ENCODE measurements at places on chromosomes 2 and 18. TPM values are rescaled to one million over a fixed set of nuclear protein-coding genes. Genes with fewer than 3 reads are reported as not detected.

GRCh38 chr2:241507430-241508239 lies 749 bp downstream of the STK25 start:
- DNase-seq = peak; percentile 10

- no peak for DNase-seq
Observed at GRCh38 chr2:56267415-56267788, 83.6 kb downstream of the CCDC85A start.

SLC14A1 gene
- not detected for total RNA-seq

GKN1 gene
- total RNA-seq = not detected

ERICH2 gene
- total RNA-seq = 4.7 TPM

NIF3L1 gene
- 24.2 TPM for total RNA-seq

GRCh38 chr2:238557431-238557830 lies 130.7 kb downstream of the ASB1 start:
- no peak for DNase-seq

DNA sequence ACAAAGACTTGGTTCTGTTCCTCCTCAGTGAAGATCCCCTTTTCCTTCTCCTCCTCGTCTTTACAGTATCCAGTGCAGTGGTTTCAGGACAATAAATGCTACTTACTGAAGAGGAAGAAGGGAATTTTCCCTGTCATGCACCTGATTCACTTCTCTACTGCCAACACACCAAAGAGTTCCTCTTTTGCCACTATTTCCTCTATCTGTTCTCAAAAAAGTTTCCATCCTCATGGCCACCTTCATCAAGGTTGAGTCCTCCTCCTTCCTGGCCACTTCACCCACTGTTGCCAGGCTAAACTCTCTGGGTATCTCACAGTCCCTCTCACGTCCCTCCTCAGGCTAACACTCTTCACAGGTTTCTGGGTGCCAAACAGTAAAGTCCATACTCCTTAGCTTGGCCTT lies 41.7 kb downstream of the PLEKHM3 start:
- no peak for DNase-seq

- no peak for DNase-seq
Observed at GRCh38 chr2:120650022-120650644, 85.5 kb upstream of the GLI2 start.

- DNase-seq = no peak
Observed at GRCh38 chr18:419541-420175, 80.8 kb downstream of the COLEC12 start.

TMEM37 gene
- total RNA-seq = not detected

- DNase-seq = no peak
Observed at GRCh38 chr2:40187054-40187453, 264.8 kb downstream of the SLC8A1 start.

GRCh38 chr2:121004950-121005349 lies 269.3 kb downstream of the GLI2 start:
- peak; percentile 29 for DNase-seq

DNA sequence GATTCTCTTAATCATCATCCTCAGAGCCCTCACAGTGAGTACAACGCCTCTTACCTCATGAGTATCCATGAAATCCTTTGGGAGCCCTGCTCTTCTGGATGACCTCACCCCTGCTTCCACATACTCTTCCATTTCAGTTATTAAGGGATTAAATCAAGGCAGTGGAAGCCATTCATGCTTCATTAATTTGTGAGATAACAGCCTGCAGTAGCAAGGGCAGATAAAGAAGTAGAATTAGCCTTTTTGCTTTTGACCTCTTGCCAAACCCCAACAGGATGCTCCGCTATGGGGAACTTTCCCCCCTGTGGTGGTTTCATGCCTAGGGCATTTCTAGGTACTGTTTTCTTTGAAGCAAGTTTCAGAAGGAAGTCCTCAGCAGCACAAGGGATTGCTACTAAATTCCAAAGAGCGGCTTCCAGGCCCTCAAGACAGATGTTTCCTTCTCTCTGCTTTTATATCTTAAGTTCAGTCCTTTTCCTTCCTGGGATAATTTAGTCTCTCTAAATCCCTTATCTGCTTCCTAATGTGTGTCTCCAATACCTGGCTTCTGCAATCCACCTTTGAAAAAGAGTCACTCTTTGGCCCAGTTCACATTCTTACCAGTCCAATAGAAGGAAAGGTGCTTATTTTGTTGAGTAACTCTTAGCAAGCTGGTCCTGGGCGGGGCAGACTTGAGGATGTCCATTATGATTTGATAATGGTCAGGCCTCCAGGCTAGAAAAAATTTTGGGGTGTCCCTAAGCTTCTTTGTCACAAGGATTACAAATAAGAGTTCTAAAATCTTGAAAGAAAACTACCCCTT lies 76.9 kb downstream of the MYO1B start:
- peak; percentile 57 for DNase-seq

GRCh38 chr18:38933910-38934510 lies 1368.4 kb upstream of the CELF4 start:
- peak; percentile 19 for DNase-seq

GRCh38 chr2:132407784-132408183 lies 8.8 kb upstream of the GPR39 start:
- no peak for DNase-seq

DNA sequence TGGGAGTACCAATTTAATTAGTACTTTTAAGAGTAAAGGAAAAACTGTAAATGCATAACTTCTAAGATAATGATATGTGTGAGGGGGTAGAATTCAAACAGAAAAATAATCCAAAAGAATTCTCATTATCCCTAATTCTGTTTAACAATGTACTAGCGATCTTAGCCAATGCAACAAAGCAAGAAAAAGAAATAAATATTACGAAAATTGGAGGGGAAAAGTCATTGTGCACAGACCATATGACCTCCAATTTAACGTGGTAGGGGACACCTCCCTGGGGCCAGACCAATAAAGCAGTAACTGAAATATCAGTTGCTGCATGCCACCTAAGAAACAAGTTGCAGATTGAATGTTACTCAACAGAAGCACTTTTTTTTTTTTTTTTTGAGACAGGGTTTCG lies 25.9 kb upstream of the PEX13 start:
- no peak for DNase-seq

- DNase-seq = no peak
Observed at GRCh38 chr2:239811806-239812560, 213.2 kb downstream of the NDUFA10 start.

- peak; percentile 99 for DNase-seq
Observed at GRCh38 chr2:227406177-227407031, 18.7 kb upstream of the SCYGR1 start.

CNDP1 gene
- total RNA-seq = not detected

DNA sequence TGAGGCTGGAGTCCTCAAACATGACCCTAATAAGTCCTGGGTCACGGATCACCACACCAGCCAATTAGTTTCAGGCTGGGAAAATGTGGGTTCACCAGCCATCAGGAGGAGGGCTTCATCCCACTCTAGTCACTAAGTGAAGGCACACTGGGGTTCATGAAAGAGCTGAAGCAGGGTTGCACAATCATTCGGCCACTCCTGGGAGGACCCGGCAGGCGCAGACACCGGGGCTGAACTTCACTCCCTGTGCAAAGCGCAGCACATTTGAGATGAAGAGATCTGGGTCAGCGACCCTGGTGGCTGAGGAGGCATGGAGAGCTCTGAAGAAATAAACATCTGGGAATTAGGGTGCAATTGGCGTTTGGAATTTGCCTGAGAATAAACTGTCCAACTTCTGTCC lies 684.4 kb upstream of the SALL3 start:
- no peak for DNase-seq

NEUROD1 gene
- not detected for total RNA-seq

COX5B gene
- total RNA-seq = 416 TPM

DNA sequence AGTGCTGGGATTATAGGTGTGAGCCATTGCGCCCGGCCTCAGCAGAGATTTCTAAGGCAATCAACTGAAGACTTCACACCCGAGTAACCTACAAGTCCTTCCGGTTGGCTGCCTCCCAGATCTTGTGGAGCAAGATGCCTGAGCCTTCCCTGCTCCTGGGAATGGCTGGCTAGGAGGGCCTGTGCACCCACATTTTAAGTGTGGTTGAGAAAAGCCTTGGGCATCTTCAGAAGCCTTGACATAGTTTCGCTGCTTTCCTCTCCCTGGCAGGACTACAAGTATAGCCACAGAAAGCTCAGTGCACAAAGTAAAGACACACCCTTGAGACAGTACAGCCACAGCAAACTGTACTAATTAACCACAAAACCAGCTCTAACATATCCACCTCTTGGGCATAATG lies 35.2 kb downstream of the E2F6 start:
- peak; percentile 74 for DNase-seq

DNA sequence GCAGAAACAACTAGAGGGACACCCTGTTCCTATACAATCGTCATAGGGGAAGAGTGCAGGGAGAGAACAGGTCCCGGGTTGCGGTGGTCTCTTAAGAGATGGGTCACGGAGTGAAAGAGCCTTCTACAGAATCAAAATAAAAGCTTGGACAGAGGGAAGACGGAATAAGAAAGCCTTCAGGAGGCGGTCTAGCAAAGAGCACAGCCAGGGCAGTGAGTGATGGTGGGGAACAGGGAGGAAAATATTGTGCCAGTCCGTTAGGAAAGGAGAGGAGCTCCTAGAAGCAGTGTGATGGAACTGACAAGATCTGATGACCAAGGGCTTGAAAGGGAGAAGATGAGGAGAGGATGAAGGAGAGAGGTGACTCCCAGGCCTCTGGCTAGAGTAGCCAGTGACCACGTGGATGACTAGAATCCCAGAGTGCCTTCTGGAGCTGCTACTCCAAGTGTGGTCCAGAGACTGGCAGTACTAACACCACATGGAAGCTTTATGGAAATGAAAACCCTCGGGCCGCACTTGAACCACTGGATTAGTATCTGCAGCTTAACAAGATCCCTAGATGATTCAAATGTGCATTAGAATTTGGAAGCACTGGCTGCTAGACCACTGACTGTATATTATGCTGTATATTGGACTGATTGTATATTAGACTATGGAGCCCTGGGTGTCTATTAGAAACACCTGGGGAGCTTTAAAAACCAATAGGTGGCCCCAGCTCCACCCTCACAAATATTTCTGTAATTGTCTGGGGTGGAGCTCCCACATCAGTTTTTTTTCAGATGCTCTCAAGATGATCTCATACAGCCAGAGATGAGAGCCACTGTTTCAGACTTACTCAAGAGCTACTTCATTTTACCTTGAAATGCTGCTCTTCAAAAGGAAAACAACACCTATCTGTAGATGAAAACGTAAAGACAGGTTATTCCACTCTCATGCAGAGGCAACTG lies 1.1 kb upstream of the EVA1A start:
- DNase-seq = peak; percentile 62

- peak; percentile 62 for DNase-seq
Observed at GRCh38 chr2:45610281-45611019, 617 bp downstream of the SRBD1 start.

DNA sequence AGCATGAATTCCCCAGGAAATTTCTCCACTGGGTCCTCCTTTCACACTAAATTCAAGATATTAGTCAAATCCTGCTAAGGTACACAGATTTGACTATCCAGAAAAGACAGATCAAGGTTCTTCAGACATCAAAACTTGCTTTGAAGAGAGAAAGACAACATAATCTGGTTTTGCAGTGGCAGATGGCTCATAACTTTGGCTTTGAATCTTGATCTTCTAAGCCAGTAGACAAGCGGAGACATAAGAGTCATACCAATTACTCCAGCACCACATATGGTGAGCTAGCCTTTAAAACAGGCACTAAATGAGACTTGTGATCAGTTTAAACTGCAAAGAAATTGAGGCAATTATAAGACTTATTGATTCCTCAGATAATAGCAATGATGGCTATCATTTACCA lies 29.3 kb downstream of the PDE11A start:
- no peak for DNase-seq

GFPT1 gene
- 100.0 TPM for total RNA-seq

GRCh38 chr2:25165992-25166875 lies 2.1 kb downstream of the POMC start:
- no peak for DNase-seq

- DNase-seq = no peak
Observed at GRCh38 chr2:226337941-226338600, 461.5 kb downstream of the IRS1 start.

- DNase-seq = no peak
Observed at GRCh38 chr18:45874491-45875184, 49.2 kb downstream of the SIGLEC15 start.

IL1RL1 gene
- total RNA-seq = 65.8 TPM

- DNase-seq = no peak
Observed at GRCh38 chr2:39290433-39290832, 46.7 kb upstream of the CDKL4 start.

DNA sequence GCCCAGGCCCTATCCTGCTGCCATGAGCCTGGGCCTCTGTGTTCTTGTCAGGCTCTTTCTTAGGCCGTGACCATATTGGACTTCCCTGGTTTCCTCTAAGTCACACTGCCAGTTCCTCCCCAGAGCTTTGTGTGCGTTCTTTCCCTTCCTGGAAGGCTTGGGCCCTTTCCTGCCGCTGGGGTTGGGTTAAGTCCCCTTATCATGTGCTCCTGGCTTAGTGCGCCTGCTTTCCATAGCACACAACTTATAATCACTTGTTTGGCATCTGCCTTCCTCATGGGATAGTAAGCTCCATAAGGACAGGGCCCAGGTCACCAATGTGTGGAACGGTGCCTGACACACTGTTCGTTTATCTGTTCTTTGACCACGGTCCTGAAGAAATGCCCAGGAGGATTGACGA lies 31.3 kb downstream of the NIFK start:
- DNase-seq = no peak

- DNase-seq = peak; percentile 60
Observed at GRCh38 chr2:11692966-11693521, 23.0 kb upstream of the NTSR2 start.

ATF2 gene
- 32.1 TPM for total RNA-seq

GRCh38 chr2:128368437-128369107 lies 49.9 kb upstream of the HS6ST1 start:
- peak; percentile 67 for DNase-seq

DNA sequence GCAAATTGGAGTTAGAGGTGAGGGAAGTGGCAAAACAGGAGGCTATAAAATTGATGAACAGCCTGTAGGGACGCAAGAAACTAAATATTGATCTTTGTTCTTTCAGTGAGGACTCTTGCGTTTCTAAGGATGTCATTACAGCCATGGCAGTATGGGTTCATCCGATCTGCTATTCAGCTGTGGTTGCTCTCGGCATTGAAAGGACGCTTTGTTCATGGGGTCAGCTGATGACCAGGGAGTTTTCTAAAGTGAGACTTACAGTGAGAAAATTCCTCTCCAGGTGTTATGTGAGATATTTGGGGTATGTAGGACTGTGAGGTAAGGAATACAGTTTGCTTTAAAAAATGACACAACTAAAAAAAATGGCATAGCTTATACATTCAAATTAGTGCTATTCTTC lies 52.7 kb upstream of the PELI1 start:
- no peak for DNase-seq

- DNase-seq = no peak
Observed at GRCh38 chr2:232290668-232291067, 87.9 kb upstream of the ALPP start.
